ENCODE measurements at places on chromosomes 5 and 9.

GRCh38 chr5:149931992-149932436 is 12.6 kb downstream of the PDE6A start:
- DNase-seq, result no peak

GRCh38 chr5:111792471-111793058 is 35.6 kb upstream of the NREP start:
- DNase-seq, result no peak

- DNase-seq, result no peak
Observed at GRCh38 chr5:6510973-6511372, 62.3 kb downstream of the UBE2QL1 start.

DNA sequence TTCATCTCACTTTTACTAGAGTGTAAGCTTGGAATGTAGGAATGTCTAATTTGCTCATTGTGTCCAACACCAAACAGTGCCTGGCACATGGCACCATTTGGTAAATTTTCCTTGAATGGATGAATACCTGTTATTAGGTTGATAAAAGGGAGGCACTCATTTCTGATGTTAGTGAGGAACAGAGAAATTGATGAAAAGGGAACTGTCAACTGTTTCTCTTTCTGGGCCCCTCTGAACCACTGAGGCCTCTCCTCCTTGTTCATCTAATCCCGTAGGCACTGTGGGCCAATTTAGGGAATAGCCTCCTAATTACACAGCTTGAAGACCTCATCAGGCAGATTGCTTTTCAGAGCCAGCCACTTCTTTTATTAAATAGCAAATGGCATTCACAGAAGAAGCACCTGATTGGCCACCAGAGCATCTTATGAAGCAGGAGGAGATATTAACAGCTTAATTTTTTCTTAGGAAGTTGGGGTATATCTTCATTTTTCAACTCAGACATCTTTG is 22.6 kb downstream of the MRRF start:
- no peak for DNase-seq

DNA sequence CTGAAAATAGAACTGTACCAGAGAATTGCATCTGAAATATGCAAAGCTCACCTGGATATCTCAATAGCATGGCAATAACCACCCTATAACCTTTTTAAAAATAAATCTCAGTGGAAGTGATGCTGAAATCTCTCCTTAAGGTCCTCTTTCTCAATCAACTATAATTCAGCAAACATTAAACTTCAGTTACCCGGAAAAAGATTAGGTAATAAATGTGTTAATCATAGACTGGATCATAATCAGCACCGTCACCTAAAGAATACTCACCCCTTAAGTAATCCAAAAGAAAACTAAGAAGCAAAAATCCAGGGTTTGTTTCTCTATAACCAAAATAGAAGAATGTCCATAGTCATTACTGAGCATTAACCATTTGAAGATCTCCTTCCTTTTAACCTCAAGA is 44.3 kb upstream of the DENND4C start:
- DNase-seq, result no peak

- DNase-seq, result no peak
Observed at GRCh38 chr9:14318361-14318760, 4.4 kb upstream of the NFIB start.

DNA sequence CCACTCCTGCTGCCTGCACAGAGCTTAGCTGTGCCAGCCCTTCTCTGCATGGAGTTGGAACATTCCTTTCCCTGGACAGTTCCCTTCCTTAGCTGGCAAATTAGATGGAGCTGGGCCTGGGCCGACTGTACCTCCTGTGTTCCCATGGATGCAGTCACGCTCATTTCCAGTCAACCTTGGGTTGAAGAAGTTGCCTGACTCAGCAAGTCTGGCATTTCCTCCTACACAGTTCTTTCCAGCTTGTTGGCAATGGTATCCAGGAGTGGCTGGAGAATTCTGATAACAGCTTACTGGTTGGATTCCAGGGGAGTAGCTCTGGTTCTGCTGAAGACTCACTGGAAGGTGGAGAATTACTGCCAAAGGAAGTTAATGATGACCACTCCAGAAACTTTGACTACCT is 9.2 kb upstream of the TAF1L start:
- DNase-seq, result no peak

GRCh38 chr9:79583952-79584654 is 12.3 kb downstream of the TLE4 start:
- no peak for DNase-seq

- DNase-seq, result no peak
Observed at GRCh38 chr5:34519489-34520220, 136.5 kb upstream of the RAI14 start.

DNA sequence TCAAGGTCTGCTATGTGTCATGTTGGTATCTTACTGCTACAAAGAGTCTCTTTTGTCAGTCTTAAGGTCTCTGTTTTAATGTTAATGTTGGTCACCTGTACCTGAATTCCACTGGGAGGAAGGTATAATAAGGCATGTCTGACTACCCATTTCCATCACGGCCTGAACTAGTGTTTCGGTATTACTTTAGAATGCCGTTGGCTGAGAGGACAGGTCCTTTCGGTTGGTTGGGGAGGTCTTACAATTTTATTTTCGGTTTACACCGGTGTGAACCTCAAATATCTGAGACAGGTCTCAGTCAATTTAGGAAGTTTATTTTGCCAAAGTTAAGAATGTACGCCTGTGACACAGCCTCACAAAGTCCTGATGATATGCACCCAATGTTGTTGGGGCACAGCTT is 154.9 kb upstream of the ABCA1 start:
- DNase-seq, result no peak

GRCh38 chr9:135332516-135332915 is 147.1 kb upstream of the PPP1R26 start:
- no peak for DNase-seq

GRCh38 chr9:88772575-88772974 is 218.7 kb upstream of the S1PR3 start:
- no peak for DNase-seq

DNA sequence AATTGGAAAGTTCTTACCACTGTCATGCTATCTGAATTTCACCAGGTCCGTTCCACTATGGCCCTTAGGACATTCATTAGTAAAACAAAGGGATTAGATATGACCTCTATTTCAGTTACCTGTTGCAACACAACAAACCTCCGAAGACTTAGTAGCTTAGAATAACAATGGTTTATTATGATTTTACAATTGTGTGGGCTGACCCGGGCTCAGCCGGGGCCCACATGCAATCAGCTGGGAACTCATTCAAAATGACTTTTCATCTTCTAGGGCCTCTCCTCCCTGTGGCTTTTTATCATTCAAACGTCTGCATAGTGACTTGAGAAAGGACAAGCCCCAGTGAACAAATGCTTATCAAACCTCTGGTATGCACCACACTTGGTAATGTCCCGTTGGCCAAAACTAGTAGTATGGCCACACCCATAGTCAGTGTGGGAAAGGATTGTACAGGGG is 2.3 kb upstream of the FBXW11 start:
- no peak for DNase-seq

DNA sequence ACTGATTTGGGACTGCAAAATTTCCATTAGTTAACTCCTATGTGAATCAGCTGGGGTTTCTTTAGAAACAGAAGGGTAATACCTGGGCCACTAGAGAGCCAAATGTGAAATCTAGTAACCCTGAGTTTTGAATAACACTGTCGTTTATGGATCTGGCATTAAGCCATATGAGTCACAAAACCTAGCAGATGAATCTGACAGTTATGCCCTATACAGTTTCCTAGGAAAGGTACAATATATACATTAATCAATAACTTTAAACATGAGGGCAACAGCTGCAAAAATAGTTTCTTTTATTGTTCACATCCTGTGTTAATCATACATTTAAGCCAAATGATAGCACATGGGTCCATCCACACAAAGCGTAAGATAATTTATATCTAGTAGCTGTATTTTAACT is 56.9 kb downstream of the PAM start:
- no peak for DNase-seq

- DNase-seq, result no peak
Observed at GRCh38 chr9:128152133-128153059, 3.1 kb downstream of the LCN2 start.

DNA sequence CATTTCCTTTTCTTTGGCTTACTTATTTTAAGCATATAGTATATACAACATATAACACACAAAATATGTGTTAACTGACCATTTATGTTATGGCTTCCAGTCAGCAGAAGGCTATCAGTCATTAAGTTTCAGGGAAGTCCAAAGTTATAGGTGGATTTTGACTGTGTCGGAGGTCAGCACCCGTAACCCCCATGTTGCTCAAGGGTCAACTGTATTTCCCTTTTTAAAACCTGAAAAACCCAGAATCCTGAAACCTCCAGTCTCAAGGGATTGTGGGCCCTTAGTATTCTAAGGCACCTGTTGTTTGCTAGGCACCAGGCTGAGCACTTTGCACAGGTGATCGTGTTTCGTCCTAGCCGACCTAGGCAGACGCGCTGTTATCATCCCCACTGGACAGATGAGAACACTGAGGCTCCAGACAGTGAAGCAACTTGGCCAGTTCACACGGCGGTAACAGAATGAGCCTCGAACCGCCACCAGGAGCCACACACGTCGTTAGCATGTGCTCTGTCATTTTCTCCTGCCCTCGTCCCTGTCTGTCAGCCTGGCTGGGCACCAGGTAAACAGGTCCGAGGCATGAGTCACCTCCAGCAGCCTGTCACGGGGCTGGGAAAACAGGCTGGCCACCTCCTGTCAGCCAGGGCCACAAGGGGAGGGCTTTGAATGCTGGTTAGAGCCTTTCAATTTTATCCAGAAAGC is 39.9 kb downstream of the DUSP1 start:
- DNase-seq, result no peak

GRCh38 chr5:166431456-166431855 is 1860.0 kb upstream of the WWC1 start:
- DNase-seq, result no peak

- no peak for DNase-seq
Observed at GRCh38 chr9:14346811-14347405, 33.0 kb upstream of the NFIB start.

DNA sequence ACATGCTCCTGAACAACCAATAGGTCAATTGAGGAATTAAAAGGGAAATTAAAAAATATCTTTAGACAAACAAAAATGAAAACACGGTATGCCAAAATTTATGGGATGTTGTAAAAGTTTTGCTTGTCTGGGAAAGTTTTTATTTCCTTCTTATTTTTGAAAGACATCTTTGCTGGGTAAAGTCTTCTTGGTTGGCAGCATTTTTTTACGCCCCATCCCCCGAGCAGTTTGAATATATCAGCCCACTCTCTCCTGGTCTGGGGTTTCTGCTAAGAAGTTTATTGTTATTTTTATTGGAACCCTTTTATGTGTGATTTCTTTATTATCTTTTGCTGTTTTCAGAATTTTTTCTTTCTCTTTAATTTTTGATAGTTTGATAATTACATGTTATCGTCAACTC is 16.3 kb downstream of the XRCC4 start:
- DNase-seq, result no peak

- no peak for DNase-seq
Observed at GRCh38 chr5:115543365-115544042, 1.1 kb downstream of the FEM1C start.

- DNase-seq, result no peak
Observed at GRCh38 chr5:59061377-59061776, 478.5 kb downstream of the RAB3C start.

DNA sequence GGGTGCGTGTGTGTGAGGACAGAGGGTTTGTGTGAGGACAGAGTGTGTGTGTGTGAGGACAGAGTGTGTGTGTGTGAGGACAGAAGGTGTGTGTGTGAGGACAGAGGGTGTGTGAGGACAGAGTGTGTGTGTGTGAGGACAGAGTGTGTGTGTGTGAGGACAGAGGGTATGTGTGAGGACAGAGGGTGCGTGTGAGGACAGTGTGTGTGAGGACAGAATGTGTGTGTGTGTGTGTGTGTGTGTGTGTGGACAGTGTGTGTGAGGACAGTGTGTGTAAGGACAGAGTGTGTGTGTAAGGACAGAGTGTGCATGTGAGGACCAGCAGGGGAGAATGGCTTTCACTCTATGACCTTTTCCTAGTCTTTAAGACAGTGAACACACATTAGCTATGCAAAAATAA is 63.1 kb upstream of the UBAC1 start:
- DNase-seq, result no peak

- DNase-seq, result no peak
Observed at GRCh38 chr5:83377131-83377865, 94.2 kb upstream of the VCAN start.

DNA sequence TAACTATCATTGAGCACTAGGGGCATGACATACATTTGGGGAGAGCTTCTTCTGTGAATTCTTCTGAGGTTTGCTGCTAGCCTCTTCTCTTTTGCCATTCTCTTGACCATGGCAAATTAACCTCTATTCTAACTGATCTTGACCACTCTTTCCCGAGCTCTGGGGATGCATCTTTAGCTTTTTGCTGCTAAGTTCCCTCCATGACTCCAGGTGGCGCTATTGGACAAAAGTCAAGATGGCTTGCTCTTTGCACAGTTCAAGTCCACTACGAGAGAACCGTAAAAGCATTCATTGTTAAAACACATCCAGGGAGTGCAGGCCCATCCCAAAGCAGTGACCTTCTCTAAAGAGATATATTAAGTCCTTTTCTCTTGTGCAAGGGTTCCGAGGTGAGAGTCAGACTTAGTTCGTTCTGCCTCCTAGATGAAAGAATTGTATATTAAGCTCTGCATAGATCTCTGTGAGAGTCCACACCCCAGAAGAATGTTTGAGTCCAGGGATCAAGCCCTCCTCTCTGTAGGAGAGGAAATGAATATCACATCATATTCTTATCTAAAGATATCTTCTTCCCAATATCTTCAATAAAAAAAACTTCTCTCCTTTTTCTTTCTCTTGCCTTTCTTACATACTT is 1152.9 kb upstream of the CDH6 start:
- no peak for DNase-seq

- no peak for DNase-seq
Observed at GRCh38 chr5:24615159-24615558, 29.6 kb downstream of the CDH10 start.

DNA sequence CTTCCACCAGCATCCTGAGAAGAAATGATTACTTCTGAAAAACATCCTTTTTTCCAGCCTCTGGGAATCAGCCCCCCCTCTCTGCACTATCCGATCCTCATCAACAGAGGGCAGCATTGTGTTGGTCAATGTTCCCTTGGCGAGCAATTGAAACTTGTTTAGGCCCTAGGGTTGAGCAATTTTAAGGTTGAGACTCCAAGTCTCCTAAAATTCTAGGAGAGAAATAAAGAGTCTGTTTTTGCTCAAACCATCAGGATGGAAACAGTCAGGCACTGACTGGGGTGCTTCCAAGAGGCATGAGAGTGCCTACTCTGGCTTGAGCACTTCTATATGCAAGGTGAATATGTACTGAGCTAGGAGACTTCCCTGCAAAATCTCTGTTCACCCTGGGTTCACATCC is 12.4 kb upstream of the CYFIP2 start:
- DNase-seq, result no peak

- no peak for DNase-seq
Observed at GRCh38 chr5:67494186-67494855, 297.7 kb upstream of the CD180 start.

DNA sequence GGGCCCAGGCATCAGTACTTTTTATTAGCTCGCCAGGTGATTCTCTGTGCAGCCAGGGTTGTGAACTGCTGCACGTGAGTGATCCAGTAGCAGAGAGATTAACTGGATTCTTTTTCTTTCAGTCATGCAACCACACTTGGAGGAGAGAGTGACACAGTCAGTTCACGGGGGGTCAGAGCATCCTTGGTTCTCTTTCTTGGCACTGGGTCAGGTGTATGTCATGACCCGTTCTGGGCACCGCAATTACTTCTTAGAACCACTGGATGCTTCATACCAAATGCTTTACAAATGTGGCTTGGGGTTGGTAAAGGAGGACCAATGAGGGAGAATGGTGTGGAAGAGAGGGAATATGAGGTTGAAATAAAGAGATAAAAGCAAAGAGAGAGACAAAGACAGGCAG is 368.7 kb downstream of the MLLT3 start:
- DNase-seq, result no peak

Measured in esophagus squamous epithelium (tissue), 5 donors.